ENCODE measurements at places on chromosomes 12 and 14. TPM values are rescaled to one million over a fixed set of nuclear protein-coding genes. Genes with fewer than 3 reads are reported as not detected.
A peak's percentile ranks its signal among the peaks of the same experiment; 100 is the strongest.

The PCED1B gene
- total RNA-seq = not detected

The RIMKLB gene
- total RNA-seq = 47.7 TPM

The RHEBL1 gene
- 8.8 TPM for total RNA-seq

The FAM181A gene
- total RNA-seq = not detected

The TDRD9 gene
- total RNA-seq = not detected

The LTBR gene
- 16.5 TPM for total RNA-seq

The GYS2 gene
- total RNA-seq = 0.05 TPM

The SMIM41 gene
- total RNA-seq = not detected

The RNASE1 gene
- total RNA-seq = not detected

The OR4K14 gene
- not detected for total RNA-seq

The RND1 gene
- 0.43 TPM for total RNA-seq

GRCh38 chr14:63296060-63296563, 22.6 kb downstream of the GPHB5 start:
- H3K27ac ChIP-seq = no peak overlapping the region
- H3K4me1 ChIP-seq = peaks cover 7% of the 10 kb centered on the region
- H3K27me3 ChIP-seq = no peaks in the 10 kb centered on the region
- no peak overlapping the region for H3K4me3 ChIP-seq
- DNase-seq = no peak
- no peaks in the 10 kb centered on the region for H3K36me3 ChIP-seq

DNA sequence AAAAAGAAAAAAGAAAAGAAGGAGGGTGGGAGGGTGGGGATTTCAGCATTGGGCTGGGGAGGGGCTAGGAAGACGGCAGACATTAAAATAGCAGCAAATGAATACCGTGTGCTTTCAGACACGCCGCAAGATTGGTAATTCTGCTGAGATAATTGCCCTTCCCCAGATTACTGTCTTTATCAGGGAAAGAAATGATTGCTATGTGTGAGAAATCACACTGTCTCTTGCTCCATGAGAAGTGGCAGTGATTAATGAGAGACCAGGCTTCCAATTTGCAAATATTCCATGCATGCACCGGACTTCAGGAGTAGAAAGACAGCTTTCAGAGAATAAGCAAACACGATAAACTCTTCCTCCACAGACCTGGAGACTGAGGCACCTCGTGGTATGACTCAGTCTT, 7.6 kb upstream of the KCNA5 start:
- H3K36me3 ChIP-seq = no peaks in the 10 kb centered on the region
- H3K4me1 ChIP-seq = no peaks in the 10 kb centered on the region
- no peak overlapping the region for H3K27ac ChIP-seq

DNA sequence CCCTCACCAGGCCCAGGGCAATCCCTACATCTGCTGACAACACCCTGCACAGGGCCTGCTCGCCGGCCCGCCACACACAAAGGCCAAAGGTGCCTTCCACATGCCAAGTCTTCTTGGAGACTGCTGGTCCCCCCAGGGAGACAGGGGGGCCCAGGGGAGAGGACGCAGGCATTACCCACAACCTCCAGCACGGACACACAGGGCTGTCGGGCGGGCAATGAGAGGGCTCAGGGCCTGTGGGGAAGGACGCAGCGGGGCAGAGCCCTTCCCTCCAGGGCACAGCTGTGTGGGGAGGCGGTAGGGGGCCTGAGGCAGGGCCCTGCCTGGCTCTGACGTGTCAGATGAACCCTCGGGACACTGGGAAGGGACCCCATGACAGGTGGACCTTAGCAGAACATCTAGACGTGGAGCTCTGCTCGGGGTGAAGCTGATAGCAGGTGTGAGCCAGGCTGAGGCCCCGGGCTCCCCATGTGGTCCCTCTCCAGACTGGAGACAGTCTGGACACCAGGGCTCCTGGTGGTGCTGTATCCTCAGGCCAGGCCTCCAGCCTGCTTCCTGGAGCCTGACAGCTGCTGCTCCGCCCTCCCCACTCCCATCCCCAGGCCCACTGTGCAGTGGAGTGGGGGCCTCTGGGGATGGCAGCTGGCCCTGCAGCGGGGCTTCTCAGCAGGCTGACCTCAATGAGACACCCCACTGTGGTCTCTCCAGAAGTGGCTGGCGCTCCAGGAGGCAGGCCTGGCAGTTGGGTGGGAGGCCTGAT, 31.6 kb upstream of the NUDT14 start:
- no peaks in the 10 kb centered on the region for H3K36me3 ChIP-seq
- no peak overlapping the region for H3K4me3 ChIP-seq
- peak overlapping the region; percentile 60 for H3K27ac ChIP-seq
- H3K27me3 ChIP-seq = no peaks in the 10 kb centered on the region
- H3K4me1 ChIP-seq = peaks cover 38% of the 10 kb centered on the region

- peaks cover 14% of the 10 kb centered on the region for H3K4me1 ChIP-seq
- H3K27me3 ChIP-seq = no peaks in the 10 kb centered on the region
- H3K36me3 ChIP-seq = peaks cover 4% of the 10 kb centered on the region
- H3K27ac ChIP-seq = no peak overlapping the region
Observed at GRCh38 chr12:54337280-54337842, 12.4 kb downstream of the COPZ1 start.

DNA sequence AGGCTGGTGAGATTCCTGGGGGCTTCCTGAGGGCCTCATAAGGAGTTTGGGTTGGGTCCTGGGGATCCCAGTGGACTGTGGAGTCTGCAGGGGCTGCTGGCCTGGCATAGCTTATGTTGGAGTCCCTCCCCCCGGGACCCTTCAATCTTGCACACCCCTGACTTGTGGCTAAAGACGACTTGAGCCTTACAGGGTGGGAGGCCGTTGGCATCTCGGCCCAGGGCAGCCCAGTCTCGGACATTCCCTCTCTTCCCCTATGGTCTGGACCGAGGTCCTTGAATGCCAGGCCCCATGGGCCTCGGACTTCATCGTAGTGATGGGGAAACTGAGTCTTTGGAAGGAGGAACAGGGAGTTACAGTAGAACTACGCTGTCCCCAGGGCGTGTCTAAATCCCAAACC, 12.5 kb downstream of the RTL1 start:
- no peak overlapping the region for H3K4me3 ChIP-seq
- H3K27ac ChIP-seq = no peak overlapping the region
- no peak for DNase-seq
- peaks cover 3% of the 10 kb centered on the region for H3K27me3 ChIP-seq
- peaks cover 82% of the 10 kb centered on the region for H3K36me3 ChIP-seq

DNA sequence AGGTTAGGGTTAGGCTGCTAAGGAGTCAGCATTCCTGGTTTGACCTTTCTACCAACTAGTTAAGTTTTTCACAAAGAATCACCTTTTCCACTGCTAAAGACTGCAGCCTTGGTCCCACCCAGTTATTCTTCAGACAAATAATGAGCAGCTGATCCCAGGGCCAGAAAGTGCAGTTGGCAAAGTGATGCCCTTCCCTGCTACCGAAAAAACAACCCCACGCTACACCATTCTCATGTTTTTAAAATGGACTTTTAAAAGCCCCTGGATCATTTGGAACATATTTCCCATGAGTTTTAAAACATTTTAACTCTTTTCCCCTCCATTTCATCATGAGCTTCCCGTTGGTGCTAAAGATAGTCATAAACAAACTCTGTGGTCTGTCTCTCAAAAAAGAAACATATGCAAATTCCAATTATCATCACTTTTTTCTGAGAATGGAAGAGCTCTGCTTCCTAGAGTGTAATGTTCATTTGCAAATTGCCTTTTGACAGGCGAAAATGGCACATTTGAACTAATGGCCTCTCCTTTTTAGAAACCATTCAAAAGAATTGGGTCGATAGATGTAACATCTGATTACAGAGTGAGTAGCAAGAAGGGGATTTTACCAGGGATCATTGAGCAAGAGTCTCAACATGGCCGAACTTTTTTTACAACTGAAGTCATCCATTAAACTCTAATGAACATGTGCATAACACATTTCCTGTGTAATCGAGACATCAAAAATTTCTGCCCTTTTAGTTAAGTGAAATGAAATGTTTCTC, 129.3 kb upstream of the RAP1B start:
- no peaks in the 10 kb centered on the region for H3K36me3 ChIP-seq
- no peaks in the 10 kb centered on the region for H3K27me3 ChIP-seq
- H3K4me3 ChIP-seq = no peak overlapping the region
- no peaks in the 10 kb centered on the region for H3K4me1 ChIP-seq
- no peak overlapping the region for H3K27ac ChIP-seq
- no peak for DNase-seq

DNA sequence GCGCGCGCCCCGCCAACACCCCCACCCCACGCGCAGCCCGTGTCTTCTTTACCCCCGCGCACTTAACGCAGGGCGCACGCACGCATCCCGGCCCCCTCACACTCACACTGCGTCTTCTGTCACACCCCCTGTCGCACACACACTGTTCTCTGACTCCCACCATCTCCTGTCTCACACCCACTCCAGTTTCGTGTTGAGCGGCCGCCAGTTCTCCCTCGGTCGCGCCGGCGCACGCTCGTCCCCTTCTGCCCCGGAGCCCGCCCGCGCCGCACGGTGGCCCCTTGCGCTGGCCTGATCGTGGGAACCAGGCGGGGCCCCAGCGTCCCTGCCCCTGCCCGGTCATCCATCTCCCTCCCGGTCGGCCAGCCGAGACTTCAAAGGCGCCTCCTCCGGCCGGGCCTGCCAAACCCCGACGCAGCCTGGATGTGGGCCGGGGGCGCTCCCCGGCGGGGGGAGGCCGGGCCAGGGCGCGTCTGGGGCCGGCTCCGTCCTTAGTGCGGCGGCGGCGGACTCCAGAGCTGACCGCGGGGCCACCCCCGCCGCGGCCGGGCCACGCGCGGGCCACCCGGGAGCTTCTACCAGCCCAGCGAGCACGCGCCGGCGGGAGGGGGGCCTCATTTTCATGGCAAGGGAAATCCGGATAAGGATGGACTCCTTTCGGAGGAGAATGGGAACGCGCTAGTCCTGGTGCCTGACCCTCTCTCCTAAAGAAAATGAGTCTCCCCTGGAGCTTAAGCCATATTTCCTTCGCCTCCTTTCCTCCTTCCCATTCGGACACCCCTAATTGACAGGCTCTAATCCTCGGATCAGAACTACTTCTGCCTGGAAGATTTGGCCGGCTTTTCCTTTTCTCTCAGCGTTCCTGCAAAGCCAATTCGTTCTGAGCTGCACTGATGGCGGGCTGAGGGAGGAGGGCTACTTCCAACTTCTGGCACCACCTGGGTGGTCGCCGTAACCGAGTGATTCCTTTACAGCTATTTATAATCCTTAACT, 82.0 kb upstream of the HMGA2 start:
- no peaks in the 10 kb centered on the region for H3K4me1 ChIP-seq
- no peaks in the 10 kb centered on the region for H3K36me3 ChIP-seq
- peak overlapping the region; percentile 55 for H3K4me3 ChIP-seq
- no peaks in the 10 kb centered on the region for H3K27me3 ChIP-seq
- DNase-seq = peak; percentile 43

- no peak for DNase-seq
- H3K36me3 ChIP-seq = no peaks in the 10 kb centered on the region
- no peaks in the 10 kb centered on the region for H3K27me3 ChIP-seq
Observed at GRCh38 chr12:97127061-97127460, 220.0 kb downstream of the NEDD1 start.

DNA sequence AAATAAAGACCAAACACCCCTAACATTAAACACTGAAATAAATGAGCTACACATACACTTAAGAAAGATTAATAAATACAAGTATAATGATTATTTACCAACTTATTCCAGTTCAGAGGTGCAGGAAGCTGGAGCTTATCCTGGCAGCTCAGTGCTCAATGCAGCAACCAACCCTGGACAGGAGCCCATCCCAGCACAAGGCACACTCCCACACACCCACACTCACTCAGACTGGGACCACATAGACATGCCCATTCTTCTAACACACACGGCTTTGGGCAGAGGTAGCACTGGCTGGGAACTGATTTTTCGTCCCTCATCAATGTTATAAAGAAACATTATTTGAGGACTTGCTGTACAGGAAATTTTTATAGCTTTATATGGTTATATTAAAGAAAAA, 797.4 kb downstream of the RPS29 start:
- H3K27me3 ChIP-seq = no peaks in the 10 kb centered on the region
- no peaks in the 10 kb centered on the region for H3K36me3 ChIP-seq
- no peak overlapping the region for H3K27ac ChIP-seq
- no peaks in the 10 kb centered on the region for H3K4me1 ChIP-seq

- peaks cover 40% of the 10 kb centered on the region for H3K4me1 ChIP-seq
- H3K4me3 ChIP-seq = no peak overlapping the region
- no peaks in the 10 kb centered on the region for H3K36me3 ChIP-seq
- no peak for DNase-seq
- H3K27me3 ChIP-seq = no peaks in the 10 kb centered on the region
Observed at GRCh38 chr14:104297721-104298401, 159.5 kb downstream of the KIF26A start.

- H3K27me3 ChIP-seq = no peaks in the 10 kb centered on the region
- H3K27ac ChIP-seq = no peak overlapping the region
- peaks cover 14% of the 10 kb centered on the region for H3K4me1 ChIP-seq
- DNase-seq = no peak
Observed at GRCh38 chr12:47804171-47804570, 15.5 kb downstream of the HDAC7 start.

- H3K4me3 ChIP-seq = no peak overlapping the region
- DNase-seq = no peak
- H3K27me3 ChIP-seq = no peaks in the 10 kb centered on the region
- no peaks in the 10 kb centered on the region for H3K36me3 ChIP-seq
Observed at GRCh38 chr14:104810316-104810715, 9.4 kb downstream of the ZBTB42 start.

GRCh38 chr12:57738661-57739237, at the start of gene AGAP2:
Gene AGAP2 (minus strand): TSS chr12:57738742. CDS start chr12:57738246, 496 bp downstream.
- H3K27me3 ChIP-seq = peaks cover 61% of the 10 kb centered on the region
- H3K4me3 ChIP-seq = peak within 1 kb of the TSS; percentile 46
- peak; percentile 98 for DNase-seq

DNA sequence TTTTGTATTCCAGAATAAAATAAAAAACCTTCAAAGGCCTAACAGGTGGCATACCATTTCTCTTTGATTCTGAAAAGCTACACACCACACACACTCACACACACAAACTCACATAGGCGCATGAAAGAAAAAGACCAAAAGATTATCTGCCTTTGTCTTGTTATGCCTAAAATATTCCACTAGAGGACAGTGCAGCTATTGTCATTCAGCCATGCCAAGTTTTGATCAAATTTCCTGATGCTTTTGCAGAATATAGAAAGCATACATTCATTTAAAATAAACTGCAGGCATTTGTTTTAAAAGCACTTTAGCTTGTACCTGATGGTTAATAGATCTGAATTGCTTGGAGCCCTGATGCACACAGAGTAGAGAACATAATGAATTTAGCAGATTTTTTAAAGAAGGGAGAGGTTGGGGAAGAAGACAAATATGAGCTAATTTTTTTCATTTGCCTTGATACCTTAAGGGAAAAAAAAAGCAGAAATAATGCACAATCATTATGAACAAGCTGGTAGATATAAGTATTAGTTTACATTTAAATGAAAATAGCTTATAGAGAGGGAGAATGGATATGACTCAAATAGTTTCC, 1766.9 kb upstream of the SEL1L start:
- no peak overlapping the region for H3K27ac ChIP-seq
- H3K36me3 ChIP-seq = no peaks in the 10 kb centered on the region

GRCh38 chr14:75562489-75562888, 15.9 kb upstream of the FLVCR2 start:
- DNase-seq = no peak
- no peaks in the 10 kb centered on the region for H3K27me3 ChIP-seq
- no peak overlapping the region for H3K27ac ChIP-seq
- H3K4me3 ChIP-seq = no peak overlapping the region
- H3K4me1 ChIP-seq = no peaks in the 10 kb centered on the region

- H3K36me3 ChIP-seq = peaks cover 3% of the 10 kb centered on the region
- H3K27ac ChIP-seq = no peak overlapping the region
- H3K27me3 ChIP-seq = no peaks in the 10 kb centered on the region
- peaks cover 4% of the 10 kb centered on the region for H3K4me1 ChIP-seq
Observed at GRCh38 chr12:50825372-50825838, 17.3 kb upstream of the TMPRSS12 start.

- no peaks in the 10 kb centered on the region for H3K27me3 ChIP-seq
- peaks cover 15% of the 10 kb centered on the region for H3K4me1 ChIP-seq
- DNase-seq = no peak
- no peak overlapping the region for H3K27ac ChIP-seq
- H3K36me3 ChIP-seq = no peaks in the 10 kb centered on the region
Observed at GRCh38 chr14:71579331-71579730, 352.9 kb upstream of the RGS6 start.

Measured in SJCRH30 (cell line).